ENCODE measurements at places on chromosomes 11 and 22. TPM values are rescaled to one million over a fixed set of nuclear protein-coding genes. Genes with fewer than 3 reads are reported as not detected.
A peak's percentile ranks its signal among the peaks of the same experiment; 100 is the strongest.

DNA sequence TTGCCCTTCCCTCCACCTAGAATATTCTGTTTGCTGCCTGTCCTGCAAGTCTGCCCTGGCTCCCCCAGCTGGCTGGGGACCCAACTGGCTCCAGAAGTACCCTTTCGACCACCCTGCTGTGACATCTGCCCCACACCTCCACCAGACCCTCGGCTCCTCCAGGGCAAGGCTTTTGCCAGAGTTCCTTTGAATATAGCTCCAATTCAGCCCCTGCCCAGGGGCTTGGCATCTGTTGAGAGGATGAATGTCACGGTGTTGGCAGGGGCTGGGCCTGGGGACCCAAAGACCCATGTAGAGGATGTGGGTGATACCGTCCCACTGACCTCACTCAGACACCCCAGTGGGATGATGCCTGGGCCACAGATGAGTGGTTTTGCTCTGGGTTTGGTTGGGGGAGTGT, 4.0 kb downstream of the NLRP6 start:
- H3K4me1 ChIP-seq, result no peaks in the 10 kb centered on the region
- peaks cover 58% of the 10 kb centered on the region for H3K27me3 ChIP-seq

GRCh38 chr11:60069450-60069849, 13.0 kb downstream of the MS4A3 start:
- no peak for DNase-seq
- no peak overlapping the region for H3K4me3 ChIP-seq
- no peaks in the 10 kb centered on the region for H3K27me3 ChIP-seq
- H3K36me3 ChIP-seq, result no peaks in the 10 kb centered on the region

Gene GANAB
- total RNA-seq, result 242 TPM

- H3K36me3 ChIP-seq, result no peaks in the 10 kb centered on the region
- no peaks in the 10 kb centered on the region for H3K4me1 ChIP-seq
- DNase-seq, result no peak
- H3K27me3 ChIP-seq, result no peaks in the 10 kb centered on the region
- no peak overlapping the region for H3K4me3 ChIP-seq
Measured at GRCh38 chr11:124344346-124344745, 24.3 kb upstream of the OR8D2 start.

- H3K4me1 ChIP-seq, result no peaks in the 10 kb centered on the region
- no peak overlapping the region for H3K27ac ChIP-seq
- DNase-seq, result no peak
- H3K4me3 ChIP-seq, result no peak overlapping the region
Measured at GRCh38 chr11:69981119-69981784, 96.9 kb upstream of the ANO1 start.

GRCh38 chr22:21622011-21622918, 7.6 kb downstream of the YDJC start:
- H3K27ac ChIP-seq, result no peak overlapping the region
- H3K27me3 ChIP-seq, result no peaks in the 10 kb centered on the region
- peak; percentile 69 for DNase-seq
- peaks cover 5% of the 10 kb centered on the region for H3K4me1 ChIP-seq

DNA sequence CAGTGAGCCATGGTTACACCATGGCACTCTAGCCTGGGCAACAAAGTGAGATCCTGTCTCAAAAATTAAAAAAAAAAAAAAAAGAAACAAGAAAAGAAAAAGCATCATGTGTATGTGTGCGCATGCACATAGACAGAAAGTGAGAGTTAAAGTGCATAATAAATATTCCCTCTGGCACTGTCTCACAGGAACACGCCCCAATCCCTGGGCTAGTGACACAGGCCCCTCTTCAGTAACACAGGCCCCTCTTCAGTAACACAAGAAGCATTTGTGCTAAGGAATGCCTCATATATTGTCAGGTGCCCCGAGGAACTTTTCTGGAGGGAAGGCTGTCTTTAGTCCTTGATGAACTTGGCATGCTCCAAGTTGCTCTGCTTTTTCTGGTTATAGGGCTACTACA, 57.5 kb downstream of the RPL27A start:
- no peaks in the 10 kb centered on the region for H3K27me3 ChIP-seq
- no peak for DNase-seq
- H3K36me3 ChIP-seq, result no peaks in the 10 kb centered on the region
